Ovary (tissue), 10 donors: ENCODE measurements at places on chromosomes 13 and 19. TPM values are rescaled to one million over a fixed set of nuclear protein-coding genes. Genes with fewer than 3 reads are reported as not detected.

ZNF256 gene
- 7.7 TPM for polyA plus RNA-seq

GRCh38 chr19:30733826-30734550 is 361.8 kb downstream of the ZNF536 start:
- DNase-seq, result peak; percentile 31

GRK1 gene
- polyA plus RNA-seq, result 0.02 TPM

GRCh38 chr13:113211774-113212173 is 2.4 kb downstream of the CUL4A start:
- DNase-seq, result no peak

ARMC6 gene
- polyA plus RNA-seq, result 14.6 TPM

- no peak for DNase-seq
Measured at GRCh38 chr13:59363313-59363712, 800.4 kb downstream of the DIAPH3 start.
